ENCODE measurements at places on chromosomes 7 and 10. TPM values are rescaled to one million over a fixed set of nuclear protein-coding genes. Genes with fewer than 3 reads are reported as not detected.

The MTG1 gene
- 57.0 TPM for total RNA-seq

The VWA2 gene
- not detected for total RNA-seq

The ZNF239 gene
- 2.3 TPM for total RNA-seq

The EXOSC1 gene
- total RNA-seq = 46.9 TPM

The IFIT1B gene
- not detected for total RNA-seq

The CYP2C8 gene
- total RNA-seq = not detected

The FLNC gene
- total RNA-seq = 7.3 TPM

The PSPH gene
- total RNA-seq = 24.4 TPM

The PODXL gene
- total RNA-seq = 44.6 TPM

The WNT8B gene
- not detected for total RNA-seq

The MKRN1 gene
- total RNA-seq = 53.4 TPM

The LIPN gene
- not detected for total RNA-seq

The CDK13 gene
- total RNA-seq = 22.7 TPM

The ZNF804B gene
- total RNA-seq = not detected

The PLXNA4 gene
- total RNA-seq = 0.49 TPM

Data from A549 treated with ZK216348 at 1 μM for 4 hours (cell line).